ENCODE measurements at places on chromosomes 1 and 21.

GRCh38 chr1:107264007-107264406, 123.2 kb downstream of the NTNG1 start:
- H3K27ac ChIP-seq = no peak overlapping the region
- no peaks in the 10 kb centered on the region for H3K4me1 ChIP-seq
- no peak for DNase-seq
- no peaks in the 10 kb centered on the region for H3K36me3 ChIP-seq
- H3K27me3 ChIP-seq = no peaks in the 10 kb centered on the region
- no peak overlapping the region for H3K4me3 ChIP-seq

- no peak overlapping the region for H3K4me3 ChIP-seq
- no peak overlapping the region for H3K27ac ChIP-seq
- peaks cover 9% of the 10 kb centered on the region for H3K36me3 ChIP-seq
- H3K4me1 ChIP-seq = no peaks in the 10 kb centered on the region
- H3K27me3 ChIP-seq = no peaks in the 10 kb centered on the region
Observed at GRCh38 chr1:192993426-192994085, 65.6 kb downstream of the UCHL5 start.

GRCh38 chr1:234721476-234722269, 111.7 kb upstream of the IRF2BP2 start:
- H3K36me3 ChIP-seq = no peaks in the 10 kb centered on the region
- H3K27ac ChIP-seq = no peak overlapping the region
- H3K4me1 ChIP-seq = peaks cover 42% of the 10 kb centered on the region
- H3K27me3 ChIP-seq = no peaks in the 10 kb centered on the region
- no peak for DNase-seq

GRCh38 chr1:181142096-181142958, 53.8 kb downstream of the IER5 start:
- H3K4me1 ChIP-seq = peaks cover 13% of the 10 kb centered on the region
- no peaks in the 10 kb centered on the region for H3K36me3 ChIP-seq
- no peak overlapping the region for H3K27ac ChIP-seq
- H3K27me3 ChIP-seq = no peaks in the 10 kb centered on the region

- H3K27me3 ChIP-seq = no peaks in the 10 kb centered on the region
- H3K27ac ChIP-seq = no peak overlapping the region
- peak overlapping the region; percentile 34 for H3K4me3 ChIP-seq
- DNase-seq = no peak
- H3K36me3 ChIP-seq = peaks cover 2% of the 10 kb centered on the region
Observed at GRCh38 chr1:203682473-203683383, 56.1 kb downstream of the ATP2B4 start.

GRCh38 chr1:29358183-29358582, 121.9 kb downstream of the PTPRU start:
- H3K27me3 ChIP-seq = no peaks in the 10 kb centered on the region
- peaks cover 2% of the 10 kb centered on the region for H3K4me1 ChIP-seq
- DNase-seq = no peak
- no peak overlapping the region for H3K27ac ChIP-seq

Data from neuronal stem cell (in vitro differentiated cells).